ENCODE measurements at places on chromosomes 13 and 19.
A peak's percentile ranks its signal among the peaks of the same experiment; 100 is the strongest.

GRCh38 chr19:40513345-40513678 is 46.5 kb downstream of the SPTBN4 start:
- H3K4me3 ChIP-seq = no peak overlapping the region
- H3K27me3 ChIP-seq = peaks cover 26% of the 10 kb centered on the region
- no peaks in the 10 kb centered on the region for H3K36me3 ChIP-seq
- H3K27ac ChIP-seq = no peak overlapping the region

DNA sequence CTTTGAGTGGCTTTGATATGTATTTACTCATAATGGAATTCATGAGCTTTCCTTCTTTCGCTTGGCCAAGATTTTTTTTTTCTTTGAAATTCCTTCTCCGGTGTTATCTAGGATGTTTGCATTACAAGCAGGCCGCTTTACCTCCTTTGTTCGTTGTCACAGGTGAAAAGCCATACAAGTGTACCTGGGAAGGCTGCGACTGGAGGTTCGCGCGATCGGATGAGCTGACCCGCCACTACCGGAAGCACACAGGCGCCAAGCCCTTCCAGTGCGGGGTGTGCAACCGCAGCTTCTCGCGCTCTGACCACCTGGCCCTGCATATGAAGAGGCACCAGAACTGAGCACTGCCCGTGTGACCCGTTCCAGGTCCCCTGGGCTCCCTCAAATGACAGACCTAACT is 16.7 kb downstream of the KLF5 start:
- H3K4me3 ChIP-seq = no peak overlapping the region
- peaks cover 7% of the 10 kb centered on the region for H3K4me1 ChIP-seq
- no peak overlapping the region for H3K27ac ChIP-seq
- no peaks in the 10 kb centered on the region for H3K27me3 ChIP-seq
- DNase-seq = peak; percentile 89
- no peaks in the 10 kb centered on the region for H3K36me3 ChIP-seq

- no peaks in the 10 kb centered on the region for H3K27me3 ChIP-seq
- no peak overlapping the region for H3K27ac ChIP-seq
- H3K36me3 ChIP-seq = no peaks in the 10 kb centered on the region
- no peaks in the 10 kb centered on the region for H3K4me1 ChIP-seq
- no peak for DNase-seq
- no peak overlapping the region for H3K4me3 ChIP-seq
These were observed 2.6 kb upstream of the DENND1C start for GRCh38 chr19:6484230-6484629.

- no peak overlapping the region for H3K4me3 ChIP-seq
- no peaks in the 10 kb centered on the region for H3K27me3 ChIP-seq
- no peaks in the 10 kb centered on the region for H3K36me3 ChIP-seq
- no peak for DNase-seq
- H3K4me1 ChIP-seq = peaks cover 4% of the 10 kb centered on the region
These were observed 8.0 kb downstream of the LSM14A start for GRCh38 chr19:34180273-34180672.

- peak overlapping the region; percentile 50 for H3K4me3 ChIP-seq
- no peaks in the 10 kb centered on the region for H3K4me1 ChIP-seq
- no peaks in the 10 kb centered on the region for H3K27me3 ChIP-seq
These were observed 8.4 kb downstream of the EPHX3 start for GRCh38 chr19:15223649-15224361.

DNA sequence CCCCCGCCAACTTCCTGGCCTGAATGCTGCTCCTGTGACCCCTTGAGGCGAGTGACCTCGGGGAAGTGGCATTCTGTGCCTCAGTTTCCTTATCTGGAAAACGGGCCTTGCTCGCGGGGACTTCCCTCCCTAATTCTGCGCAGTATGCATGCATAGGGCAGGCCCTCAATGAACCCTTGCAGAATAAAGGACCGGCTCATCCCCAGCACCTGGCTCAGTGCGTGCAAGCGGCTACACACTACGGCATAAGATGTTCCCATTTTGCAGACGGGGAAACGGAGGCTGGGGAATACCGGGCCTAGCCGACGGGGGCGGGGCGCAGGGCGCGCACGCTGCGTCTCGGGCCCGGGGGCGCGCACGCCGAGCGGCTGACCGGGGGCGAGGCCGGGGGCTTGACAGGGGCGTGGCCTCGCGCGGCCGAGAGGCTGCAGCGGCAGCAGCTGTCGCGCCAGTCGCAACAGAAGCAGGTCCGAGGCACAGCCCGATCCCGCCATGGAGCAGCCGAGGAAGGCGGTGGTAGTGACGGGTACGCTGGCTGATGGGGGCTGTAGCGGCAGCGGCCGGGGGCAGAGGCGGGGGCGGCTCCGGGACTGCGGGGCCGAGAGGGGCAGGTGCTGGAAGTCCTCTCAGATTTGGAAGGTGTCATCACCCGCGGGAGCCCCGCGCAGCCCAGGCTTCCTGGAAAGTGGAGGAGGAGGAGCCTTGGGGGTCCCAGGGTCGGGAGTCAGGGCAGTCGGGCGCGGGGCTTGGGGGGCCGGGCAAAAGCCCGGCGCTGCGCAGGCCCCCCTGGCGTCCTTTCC is at the start of gene PGPEP1:
Gene PGPEP1, plus strand, starts transcription at position 409 of the 800 bp plus-strand sequence. Its CDS starts 84 bp downstream, at position 493.
- H3K4me1 ChIP-seq = peaks cover 7% of the 10 kb centered on the region
- H3K4me3 ChIP-seq = peak within 1 kb of the TSS; percentile 56
- DNase-seq = peak; percentile 80
- no peaks in the 10 kb centered on the region for H3K36me3 ChIP-seq
- H3K27ac ChIP-seq = peak within 1 kb of the TSS; percentile 43

- H3K4me1 ChIP-seq = no peaks in the 10 kb centered on the region
- H3K27me3 ChIP-seq = no peaks in the 10 kb centered on the region
- DNase-seq = no peak
- H3K27ac ChIP-seq = no peak within 1 kb of the TSS
- H3K36me3 ChIP-seq = no peaks in the 10 kb centered on the region
These were observed at the start of gene VAV1 for GRCh38 chr19:6772028-6772865. Gene VAV1 (plus strand): TSS chr19:6772708. CDS start chr19:6772808, 100 bp downstream.

GRCh38 chr13:21079761-21080592 is 18.6 kb upstream of the LATS2 start:
- DNase-seq = peak; percentile 78
- no peak overlapping the region for H3K27ac ChIP-seq
- no peaks in the 10 kb centered on the region for H3K36me3 ChIP-seq
- H3K4me1 ChIP-seq = no peaks in the 10 kb centered on the region
- no peak overlapping the region for H3K4me3 ChIP-seq
- no peaks in the 10 kb centered on the region for H3K27me3 ChIP-seq

DNA sequence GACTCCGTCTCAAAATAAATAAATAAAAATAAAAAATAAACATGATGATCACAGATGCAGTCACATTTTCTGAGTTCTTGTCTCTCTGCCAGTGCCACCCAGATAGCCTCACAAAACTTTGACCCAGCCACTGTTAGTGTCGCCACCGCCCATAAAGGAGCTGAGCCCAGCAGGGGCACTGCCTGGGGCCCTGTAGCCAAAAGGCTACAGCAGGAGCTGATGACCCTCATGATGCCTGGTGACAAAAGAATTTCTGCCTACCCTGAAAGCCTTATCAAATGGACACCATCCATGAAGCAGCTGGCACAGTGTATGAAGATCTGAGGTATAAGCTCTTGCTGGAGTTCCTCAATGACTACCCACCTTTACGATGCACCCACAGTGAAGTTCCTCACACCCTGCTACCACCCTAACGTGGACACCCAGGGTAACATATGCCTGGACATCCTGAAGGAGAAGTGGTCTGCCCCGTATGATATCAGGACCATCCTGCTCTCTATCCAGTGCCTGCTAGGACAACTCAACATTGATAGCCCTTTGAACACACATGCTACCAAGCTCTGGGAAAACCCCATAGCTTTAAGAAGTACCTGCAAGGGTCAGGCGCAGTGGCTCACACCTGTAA is 18.3 kb downstream of the ZNF587 start:
- H3K36me3 ChIP-seq = peaks cover 4% of the 10 kb centered on the region
- H3K27me3 ChIP-seq = no peaks in the 10 kb centered on the region
- H3K4me3 ChIP-seq = no peak overlapping the region
- no peak for DNase-seq
- no peak overlapping the region for H3K27ac ChIP-seq

DNA sequence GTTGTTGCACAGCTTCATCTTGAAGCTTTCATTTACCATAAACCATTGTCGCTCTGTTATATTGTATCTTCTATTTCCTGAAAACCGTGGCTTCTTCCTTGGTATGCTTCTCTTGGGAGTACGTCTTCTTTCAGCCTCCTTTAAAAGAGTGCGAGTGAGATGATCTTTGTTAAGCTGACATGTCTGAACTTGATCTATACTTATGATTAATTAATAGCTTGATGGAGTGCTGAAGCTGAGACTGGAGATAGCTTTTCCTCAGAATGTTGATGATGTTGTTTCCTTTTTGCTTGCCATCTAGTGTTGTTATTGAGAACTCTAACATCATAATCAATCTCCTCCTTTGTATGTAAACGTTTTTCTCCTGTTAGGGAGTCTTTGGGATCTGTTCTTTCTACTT is 529.3 kb upstream of the SPRY2 start:
- DNase-seq = no peak
- H3K27me3 ChIP-seq = no peaks in the 10 kb centered on the region
- no peaks in the 10 kb centered on the region for H3K4me1 ChIP-seq
- no peaks in the 10 kb centered on the region for H3K36me3 ChIP-seq

- DNase-seq = no peak
- H3K27me3 ChIP-seq = peaks cover 6% of the 10 kb centered on the region
- H3K36me3 ChIP-seq = no peaks in the 10 kb centered on the region
- no peak within 1 kb of the TSS for H3K27ac ChIP-seq
- H3K4me3 ChIP-seq = peak within 1 kb of the TSS; percentile 12
These were observed at the start of gene IL17D for GRCh38 chr13:20702915-20703779. Gene IL17D (plus strand): TSS chr13:20703699. CDS start chr13:20704002, 303 bp downstream.

DNA sequence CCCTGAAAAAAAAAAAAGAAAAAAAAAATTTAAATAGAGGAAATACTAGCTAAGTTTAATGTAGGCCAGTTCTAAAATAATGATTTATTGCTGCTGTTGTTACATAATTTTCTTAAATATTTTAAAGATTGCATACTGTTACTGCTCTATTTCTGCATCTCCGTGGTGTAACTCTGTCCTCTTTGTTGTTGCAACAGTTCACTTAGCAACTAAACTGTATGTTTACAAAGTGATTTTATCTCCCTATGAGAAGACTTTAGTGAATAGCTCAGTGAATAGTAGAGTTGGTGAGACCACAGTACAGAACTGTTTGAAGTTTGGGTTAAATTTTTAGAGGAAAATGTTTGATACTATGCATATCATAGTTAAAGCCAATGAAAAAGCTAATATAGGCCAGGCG is 19.4 kb downstream of the BRCA2 start:
- H3K27ac ChIP-seq = no peak overlapping the region
- peak; percentile 8 for DNase-seq
- H3K4me1 ChIP-seq = no peaks in the 10 kb centered on the region
- no peaks in the 10 kb centered on the region for H3K27me3 ChIP-seq

DNA sequence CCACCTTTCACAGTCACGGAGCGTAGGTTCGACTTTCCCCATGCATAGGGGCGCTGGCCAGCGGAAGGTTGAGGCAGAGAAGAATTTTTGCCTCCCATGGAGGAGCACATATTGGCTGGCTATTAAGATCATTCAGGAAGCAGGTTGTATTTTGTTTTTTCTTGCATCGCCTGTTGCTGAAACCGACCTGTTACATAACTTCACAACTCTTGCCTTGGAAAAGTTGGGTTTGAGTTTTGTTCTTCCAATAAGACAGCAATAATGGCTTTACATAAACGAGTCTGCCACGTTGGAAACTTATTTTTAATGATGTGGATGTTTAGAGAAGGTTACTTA is 1.4 kb downstream of the UPF1 start:
- no peaks in the 10 kb centered on the region for H3K36me3 ChIP-seq
- no peak for DNase-seq
- H3K4me1 ChIP-seq = peaks cover 4% of the 10 kb centered on the region
- peak overlapping the region; percentile 47 for H3K4me3 ChIP-seq
- no peak overlapping the region for H3K27ac ChIP-seq

GRCh38 chr19:49387936-49388372 is at the start of gene KASH5:
Gene KASH5 (plus strand): TSS chr19:49388249. CDS start chr19:49390884, 2,635 bp downstream.
- H3K27me3 ChIP-seq = no peaks in the 10 kb centered on the region
- no peaks in the 10 kb centered on the region for H3K36me3 ChIP-seq
- no peaks in the 10 kb centered on the region for H3K4me1 ChIP-seq
- H3K27ac ChIP-seq = no peak within 1 kb of the TSS
- no peak for DNase-seq

DNA sequence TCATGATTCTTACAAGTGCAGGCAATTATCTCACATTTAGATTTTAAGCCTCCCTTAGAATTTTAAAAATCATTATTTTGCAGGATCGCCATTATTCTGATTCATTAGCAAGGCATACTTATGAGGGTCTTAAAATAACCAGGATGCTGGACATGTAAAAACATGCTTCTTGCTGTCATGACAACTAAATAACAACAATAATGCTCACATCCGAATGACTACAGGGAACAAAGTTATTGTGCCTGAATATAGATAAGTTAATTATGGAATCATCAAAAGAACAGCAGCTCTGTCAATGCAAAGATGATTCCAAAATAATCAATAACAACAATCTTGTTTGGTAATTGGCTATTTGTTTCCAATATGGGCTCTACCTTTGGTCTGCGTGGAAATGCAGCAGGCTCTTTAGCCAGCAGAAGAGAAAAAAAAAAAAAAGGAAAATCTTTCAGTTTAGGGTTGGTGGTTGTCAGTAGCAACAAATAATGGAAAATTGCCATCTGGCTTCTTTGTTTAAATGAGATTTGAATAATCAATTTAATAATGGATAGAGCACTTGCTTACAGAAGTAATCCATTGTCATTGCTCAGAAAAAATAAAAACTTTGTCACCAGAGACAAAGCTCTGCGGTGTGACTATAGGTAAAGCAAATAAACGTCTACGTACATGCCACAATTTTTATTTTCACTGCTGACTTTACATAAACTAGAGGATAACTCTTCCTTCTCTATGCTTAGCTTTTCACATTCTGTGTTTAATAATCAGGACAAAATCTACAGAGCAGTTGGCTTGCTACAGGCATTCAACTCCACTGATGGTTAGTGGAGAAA is 468.9 kb upstream of the TSHZ3 start:
- no peak overlapping the region for H3K27ac ChIP-seq
- peaks cover 3% of the 10 kb centered on the region for H3K4me1 ChIP-seq
- no peak overlapping the region for H3K4me3 ChIP-seq
- DNase-seq = no peak
- H3K27me3 ChIP-seq = no peaks in the 10 kb centered on the region

- DNase-seq = no peak
- no peak overlapping the region for H3K4me3 ChIP-seq
- no peak overlapping the region for H3K27ac ChIP-seq
- no peaks in the 10 kb centered on the region for H3K36me3 ChIP-seq
- H3K4me1 ChIP-seq = peaks cover 2% of the 10 kb centered on the region
These were observed 164.2 kb upstream of the NBEA start for GRCh38 chr13:34777914-34778303.

GRCh38 chr19:6590258-6590826 is 608 bp downstream of the CD70 start:
- peak overlapping the region; percentile 33 for H3K4me3 ChIP-seq
- peak; percentile 37 for DNase-seq
- H3K36me3 ChIP-seq = no peaks in the 10 kb centered on the region
- peaks cover 17% of the 10 kb centered on the region for H3K27me3 ChIP-seq
- no peak overlapping the region for H3K27ac ChIP-seq

- H3K36me3 ChIP-seq = peaks cover 16% of the 10 kb centered on the region
- no peaks in the 10 kb centered on the region for H3K4me1 ChIP-seq
- no peak overlapping the region for H3K4me3 ChIP-seq
- H3K27ac ChIP-seq = no peak overlapping the region
- no peak for DNase-seq
These were observed 16.9 kb upstream of the ZNF254 start for GRCh38 chr19:24069905-24070657.
